Hematopoietic multipotent progenitor cell treated with erythropoietin and hydrocortisone succinate and interleukin-3 and kit ligand, for 17 days (in vitro differentiated cells): ENCODE measurements at places on chromosomes 7 and 10.

- DNase-seq: no peak
Measured at GRCh38 chr7:17158261-17158660, 140.2 kb upstream of the AHR start.

DNA sequence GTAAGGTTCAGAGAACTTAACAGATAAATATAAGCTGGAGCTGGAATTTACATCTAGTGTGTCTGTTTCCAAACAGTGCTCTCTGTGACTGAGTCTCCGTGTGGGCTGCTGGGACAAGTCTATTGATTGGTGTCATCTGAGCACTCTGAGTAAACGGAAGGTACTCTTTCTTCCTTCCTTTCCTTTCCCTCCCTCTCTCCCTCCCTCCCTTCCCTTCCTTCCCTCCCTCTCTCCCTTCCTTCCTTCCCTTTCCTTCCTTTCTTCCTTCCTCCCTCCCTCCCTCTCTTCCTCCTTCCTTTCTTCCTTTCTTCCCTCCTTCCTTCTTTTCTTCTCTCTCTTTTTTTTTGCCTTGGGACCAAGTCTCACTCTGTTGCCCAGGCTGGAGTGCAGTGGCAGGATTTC is 61.8 kb downstream of the ANKRD61 start:
- no peak for DNase-seq

GRCh38 chr10:133140417-133141143 is 19.4 kb upstream of the KNDC1 start:
- no peak for DNase-seq

DNA sequence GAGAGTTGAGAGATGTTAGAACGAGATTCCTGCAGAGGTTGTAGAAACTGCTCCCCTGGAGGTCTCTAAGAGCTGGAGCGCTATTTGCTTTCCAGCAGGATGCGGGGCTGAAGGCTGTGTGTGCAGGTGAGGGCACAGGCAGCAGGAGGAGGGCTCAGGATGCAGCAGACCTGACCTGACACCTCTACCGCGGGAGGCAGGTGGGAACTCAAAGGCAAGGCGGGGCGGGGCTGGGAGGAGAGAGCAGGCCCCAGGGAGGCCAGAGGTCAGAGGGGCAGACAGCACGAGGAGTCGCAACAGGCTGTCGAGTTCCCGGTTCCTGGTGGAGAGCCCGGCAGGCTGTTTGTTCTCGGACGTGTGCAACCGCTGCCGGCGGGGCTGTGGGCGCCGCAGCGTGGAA is 7.9 kb upstream of the CRTAC1 start:
- no peak for DNase-seq

DNA sequence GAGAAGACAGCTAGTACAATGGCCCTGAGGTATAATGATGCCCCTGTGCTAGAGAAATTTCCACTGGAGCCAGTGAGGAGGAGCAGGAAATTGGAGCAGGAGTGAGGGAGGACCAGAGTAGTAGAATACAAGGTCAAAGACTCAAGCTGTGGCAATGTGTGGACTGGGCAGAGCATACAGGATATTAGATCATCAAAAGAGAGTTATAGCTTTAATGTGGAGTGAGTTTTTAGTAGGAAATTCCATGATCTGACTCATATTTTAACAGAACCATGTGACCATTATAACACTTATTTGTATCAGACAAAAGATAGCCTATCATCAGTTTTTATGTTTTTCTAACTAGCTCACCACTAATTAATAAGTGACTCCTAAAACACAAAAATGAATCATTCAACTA is 154.1 kb downstream of the DGKB start:
- DNase-seq: no peak

DNA sequence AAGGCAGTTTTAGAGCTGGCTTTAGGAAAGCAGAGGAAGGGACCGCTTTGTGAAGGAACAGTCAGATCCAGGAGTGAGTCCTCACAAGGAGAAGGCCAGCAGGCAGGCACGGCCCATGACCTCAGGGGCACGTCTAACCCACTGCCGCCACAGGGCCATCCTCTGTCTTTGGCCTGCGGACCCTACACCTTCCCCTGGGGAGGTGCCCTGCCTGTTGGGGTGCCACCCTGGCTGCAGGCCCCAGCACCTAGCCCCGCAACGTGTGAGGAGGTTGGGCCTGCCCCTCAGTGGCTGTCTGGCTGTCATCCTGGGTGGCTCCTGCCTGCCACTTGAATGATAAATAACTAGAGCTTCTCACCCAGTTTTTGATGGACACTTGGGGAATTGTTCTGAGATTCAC is 31.0 kb upstream of the TRIM8 start:
- no peak for DNase-seq

DNA sequence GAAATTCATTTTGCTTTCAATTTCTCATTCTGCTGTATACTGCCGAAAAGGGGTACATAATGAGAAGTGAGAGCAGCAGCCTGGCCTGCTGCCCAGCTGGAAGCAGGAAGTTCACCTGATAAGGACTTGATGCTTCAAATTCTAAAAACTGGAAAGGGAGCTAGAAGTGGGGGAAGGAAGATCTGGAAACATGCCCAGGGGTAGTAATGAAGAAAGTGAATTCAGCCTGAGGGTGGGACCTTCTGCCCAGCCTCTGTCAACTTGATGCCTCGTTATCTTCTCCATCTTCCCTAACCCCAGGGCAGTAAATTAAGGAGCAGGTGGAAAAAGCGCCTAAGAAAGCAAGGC is 69.4 kb downstream of the ARMH3 start:
- peak; percentile 64 for DNase-seq

- DNase-seq: no peak
Measured at GRCh38 chr7:30411173-30411572, 67.4 kb downstream of the NOD1 start.

DNA sequence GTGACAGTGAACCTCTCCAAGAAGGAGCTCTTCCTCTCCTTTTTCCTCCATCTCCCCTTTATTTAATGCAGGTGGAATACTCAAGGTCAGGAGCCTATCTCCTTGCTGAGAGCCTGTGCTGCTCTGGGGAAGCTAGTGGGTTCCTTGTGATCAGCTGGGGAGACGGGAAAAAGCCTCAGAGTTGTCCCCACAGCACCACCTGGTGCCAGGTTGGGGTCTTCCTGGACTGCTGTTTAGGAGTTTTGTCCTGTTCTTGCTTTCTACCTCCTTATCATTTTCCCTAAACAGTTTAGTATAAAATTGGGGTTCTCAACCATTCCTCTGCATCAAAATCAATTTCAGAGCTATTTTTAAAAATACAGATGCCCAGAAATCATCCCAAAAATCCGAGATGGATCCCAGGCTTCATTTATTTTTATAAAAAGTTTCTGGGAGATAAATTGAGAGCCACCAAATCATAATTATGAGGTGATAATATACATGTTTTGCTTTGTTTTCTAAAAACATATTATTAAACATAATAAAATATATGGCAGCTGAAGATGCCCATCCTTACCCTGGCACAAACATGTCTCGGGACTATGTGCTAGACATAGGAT is 44.3 kb downstream of the MACC1 start:
- DNase-seq: no peak

DNA sequence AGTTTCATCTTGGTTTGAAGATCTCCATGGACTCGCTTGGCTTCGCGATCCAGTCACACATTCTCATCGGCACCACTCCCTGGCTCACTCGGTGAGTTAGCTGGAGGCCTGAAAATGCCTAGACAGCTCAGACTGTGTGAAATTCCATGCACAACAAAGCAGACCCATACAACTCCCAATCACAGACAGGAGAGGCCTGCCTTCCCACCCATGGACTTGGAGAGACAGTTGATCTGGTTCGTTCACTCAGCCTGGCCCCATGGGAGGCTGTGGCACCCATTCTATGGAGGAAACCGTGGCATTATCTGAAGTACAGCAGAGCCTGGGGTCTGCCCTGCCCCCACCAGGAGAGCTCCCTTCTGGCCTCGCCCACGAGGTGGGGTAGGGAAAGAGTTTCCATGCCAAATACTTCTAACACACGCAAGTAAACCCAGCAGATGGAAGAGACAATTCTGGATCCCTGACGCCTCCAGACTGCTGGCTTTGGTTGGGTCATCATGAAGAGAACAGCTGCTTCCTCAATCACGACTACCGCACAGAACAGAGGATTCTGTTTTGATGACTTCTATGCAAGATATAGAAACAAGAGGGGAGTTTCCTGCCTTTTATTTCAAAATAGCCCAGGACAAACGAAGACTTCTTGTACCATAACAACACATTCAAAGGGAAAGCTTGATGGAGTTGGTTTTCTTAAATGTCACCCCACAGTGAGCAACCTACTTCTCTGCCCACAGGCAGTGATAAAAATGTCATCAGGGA is 15.9 kb downstream of the FAM53B start:
- no peak for DNase-seq

DNA sequence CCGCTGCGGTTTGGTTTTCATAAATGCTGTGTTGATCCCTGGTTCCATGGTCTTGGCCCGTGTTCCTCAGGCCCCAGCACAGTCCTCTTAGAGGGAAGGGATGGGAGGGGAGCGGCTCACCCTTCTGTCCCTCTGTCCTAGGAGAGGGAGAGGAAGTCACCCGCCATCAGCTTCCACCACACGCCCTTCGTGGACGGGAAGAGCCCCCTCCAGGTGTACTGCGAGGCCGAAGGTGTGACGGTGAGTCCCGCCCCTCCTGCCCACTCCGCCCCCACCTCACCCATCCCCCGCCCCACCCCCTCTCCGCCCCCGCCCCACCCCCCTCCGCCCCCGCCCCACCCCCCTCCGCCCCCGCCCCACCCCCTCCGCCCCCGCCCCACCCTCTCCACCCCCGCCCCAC is 37.5 kb upstream of the DPYSL4 start:
- DNase-seq: no peak

DNA sequence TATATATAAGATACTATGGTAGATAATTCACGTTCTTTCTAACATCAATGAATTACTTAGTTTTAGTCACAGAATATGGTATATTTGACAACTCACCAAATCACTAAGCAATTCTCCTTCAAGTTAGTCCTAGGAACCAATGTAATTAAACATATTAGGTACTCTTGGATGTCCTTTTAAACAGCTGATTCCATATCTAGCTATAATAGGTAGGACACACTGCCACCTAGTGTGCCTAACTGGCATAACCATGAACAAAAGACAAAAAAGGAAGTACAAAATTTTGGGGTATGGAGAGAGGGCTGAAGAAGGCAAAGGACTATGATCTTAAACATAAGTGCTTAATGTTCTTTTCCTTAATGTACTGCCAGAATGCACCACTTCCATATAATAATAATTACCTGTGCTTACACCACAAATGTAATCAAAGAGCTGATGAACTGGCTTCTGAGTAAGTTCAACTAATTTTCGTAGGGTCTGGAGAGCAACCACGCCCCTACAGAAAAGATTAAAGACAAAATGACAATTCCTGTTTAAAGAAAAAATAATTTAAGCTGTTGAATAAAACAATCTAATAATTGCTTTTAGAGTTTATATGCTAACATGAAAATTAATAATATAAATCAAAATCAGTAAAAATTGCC is 28.7 kb downstream of the PNPLA8 start:
- peak; percentile 79 for DNase-seq

DNA sequence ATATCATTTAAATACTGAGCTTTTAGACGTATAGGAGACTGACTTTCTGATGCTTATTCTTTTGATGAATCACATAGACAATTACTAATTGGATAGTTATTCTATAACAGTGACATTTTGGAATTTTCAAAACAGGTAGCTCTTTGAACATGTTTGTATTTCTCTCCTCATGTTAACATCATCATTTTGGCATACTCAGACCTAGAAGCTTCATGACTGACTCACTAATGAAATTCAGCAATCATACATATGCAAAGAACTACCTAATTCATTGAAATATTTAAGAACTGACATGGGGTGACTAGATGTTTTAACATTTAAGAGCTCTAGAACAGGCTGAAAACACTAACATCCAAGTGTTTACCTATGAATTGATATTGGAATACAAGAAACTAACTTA is 192.3 kb downstream of the VTI1A start:
- DNase-seq: no peak

DNA sequence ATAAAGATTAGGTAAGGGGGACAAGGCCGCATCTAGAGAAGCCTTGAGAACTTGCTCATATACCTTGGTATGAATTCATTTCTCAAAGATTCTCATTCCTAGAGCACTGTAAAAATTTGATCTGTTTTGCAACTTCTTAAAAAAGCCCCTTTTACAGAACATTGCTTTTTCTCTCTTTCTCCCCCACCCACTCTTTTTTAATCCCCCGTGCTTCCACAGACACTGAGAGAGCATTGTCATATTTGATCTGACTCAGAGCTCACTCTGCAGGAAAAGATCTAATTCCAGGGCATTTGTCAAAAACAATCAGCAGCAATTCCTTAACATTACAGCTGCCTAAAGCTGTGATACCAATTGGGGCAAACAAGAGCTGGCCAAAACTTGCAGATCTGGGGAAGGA is 92.0 kb downstream of the ARHGAP22 start:
- no peak for DNase-seq

DNA sequence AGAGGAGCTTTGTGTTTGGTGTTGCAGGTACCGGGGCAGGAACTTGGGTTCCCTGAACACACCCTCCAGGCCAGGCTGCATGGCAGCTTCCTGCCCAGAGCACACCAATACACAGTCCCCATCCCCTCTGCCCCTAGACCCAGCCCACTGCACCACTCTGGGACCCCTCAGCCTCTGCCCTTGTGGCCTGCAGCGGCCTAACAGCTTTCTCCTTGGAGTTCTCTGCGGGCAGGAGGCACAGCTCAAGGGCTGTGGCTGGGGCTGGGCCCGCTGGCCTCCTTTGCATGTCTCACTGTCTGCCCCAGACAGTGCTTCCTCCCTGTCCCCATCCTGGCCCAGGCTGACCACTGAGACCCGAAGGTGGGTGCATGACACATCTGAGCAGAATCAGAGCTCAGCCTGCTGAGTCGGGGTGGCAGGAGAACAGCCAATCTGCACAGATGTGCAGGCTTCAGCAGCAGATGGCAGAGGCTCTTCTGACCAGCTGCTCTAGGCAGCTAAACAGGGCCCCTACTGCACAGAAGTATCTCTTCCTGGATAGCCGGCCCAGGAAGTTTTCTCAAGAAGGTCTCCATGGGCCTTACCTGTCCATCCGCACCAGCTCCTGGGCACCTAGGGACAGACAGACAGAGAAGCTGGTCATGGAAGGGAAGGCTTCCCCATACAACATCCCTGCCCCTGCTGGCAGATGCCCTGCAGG is 20.8 kb downstream of the VSIR start:
- no peak for DNase-seq

DNA sequence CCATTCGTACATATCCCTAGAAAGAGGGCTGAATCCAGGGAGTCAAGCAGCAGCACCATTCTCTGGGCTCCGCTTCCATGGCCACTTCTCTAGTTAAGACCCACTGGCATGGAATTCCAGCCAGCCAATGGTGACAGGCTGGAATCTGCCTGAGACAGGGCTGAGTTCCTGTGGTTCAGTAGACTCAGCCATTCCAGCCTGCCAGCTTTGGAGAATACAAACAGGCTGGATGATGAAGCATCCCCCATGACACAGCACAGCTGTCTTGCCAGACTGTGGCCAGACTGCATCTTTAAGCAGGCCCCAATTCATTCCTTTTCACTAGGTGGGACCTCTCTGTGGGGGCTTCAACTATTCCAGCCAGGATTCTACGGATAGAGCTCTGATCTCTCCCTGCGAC is 329.6 kb downstream of the XPNPEP1 start:
- no peak for DNase-seq

- no peak for DNase-seq
Measured at GRCh38 chr10:112807013-112807412, 143.0 kb upstream of the TCF7L2 start.

- DNase-seq: no peak
Measured at GRCh38 chr10:4024027-4024426, 239.0 kb upstream of the KLF6 start.
